ENCODE measurements at places on chromosomes 5 and 9.

- DNase-seq = peak; percentile 66
Measured at GRCh38 chr9:22813529-22813928, 366.9 kb downstream of the DMRTA1 start.

- no peak for DNase-seq
Measured at GRCh38 chr5:186091-187041, 4.9 kb upstream of the LRRC14B start.

DNA sequence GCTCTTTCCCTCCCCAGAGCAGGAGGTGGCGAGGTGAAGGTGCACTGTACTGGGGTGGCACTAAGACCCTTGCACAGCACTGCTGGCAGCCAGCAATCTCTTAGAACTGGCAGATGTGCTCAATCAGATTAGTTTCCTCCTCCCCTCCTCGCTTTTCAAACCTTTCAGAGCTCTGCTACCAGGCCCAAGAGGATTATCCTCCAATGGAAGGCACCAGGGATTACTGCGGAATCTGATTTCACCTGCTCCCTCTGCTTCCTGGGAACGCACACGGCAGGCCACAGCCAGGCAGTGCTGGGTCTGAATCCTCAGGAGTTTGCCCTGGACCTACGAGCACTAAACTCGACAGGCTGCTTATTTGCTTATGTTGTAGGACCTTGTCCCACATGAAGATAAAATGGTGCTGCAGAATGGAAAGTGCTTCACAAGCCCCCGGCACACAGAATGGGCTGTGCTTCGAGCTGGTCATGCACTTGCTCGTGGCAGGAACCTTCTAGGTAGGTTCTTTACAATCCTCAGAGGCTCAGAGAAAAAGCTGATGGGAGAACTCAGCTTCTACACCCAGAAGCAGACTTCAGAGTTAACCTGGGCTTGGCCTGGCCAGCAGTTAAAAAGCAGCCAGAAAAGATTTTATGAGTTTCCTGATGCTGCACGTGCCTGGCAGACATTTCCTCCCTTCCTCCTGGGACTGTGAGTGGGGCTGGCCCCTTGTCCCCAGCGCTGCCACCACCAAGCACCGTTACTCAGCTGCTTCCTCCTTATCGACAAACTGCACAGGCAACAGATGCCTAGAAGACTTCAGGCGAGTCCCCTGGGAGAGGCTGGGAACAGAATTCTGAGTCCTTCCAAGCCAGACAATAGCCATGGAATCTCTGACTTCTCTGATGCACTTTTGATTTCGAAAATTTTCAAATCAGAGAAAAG, 33.1 kb downstream of the FABP6 start:
- no peak for DNase-seq

DNA sequence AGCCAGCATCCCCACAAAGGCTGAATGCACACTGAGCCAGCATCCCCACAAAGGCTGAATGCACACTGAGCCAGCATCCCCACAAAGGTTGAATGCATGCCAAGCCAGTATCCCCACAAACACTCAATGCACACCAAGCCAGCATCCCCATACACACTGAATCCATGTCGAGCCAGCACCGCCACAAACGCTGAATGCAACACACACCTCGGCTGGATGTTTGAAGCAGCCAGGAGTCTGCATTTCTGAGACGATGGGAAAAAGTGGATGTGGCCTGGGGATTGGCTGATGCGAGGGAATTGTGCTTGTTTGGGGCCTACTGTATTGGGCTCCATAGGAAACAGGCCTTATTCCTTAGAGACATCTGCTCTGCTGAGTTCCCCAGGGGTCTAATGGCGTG, 30.9 kb upstream of the CEP72 start:
- no peak for DNase-seq

DNA sequence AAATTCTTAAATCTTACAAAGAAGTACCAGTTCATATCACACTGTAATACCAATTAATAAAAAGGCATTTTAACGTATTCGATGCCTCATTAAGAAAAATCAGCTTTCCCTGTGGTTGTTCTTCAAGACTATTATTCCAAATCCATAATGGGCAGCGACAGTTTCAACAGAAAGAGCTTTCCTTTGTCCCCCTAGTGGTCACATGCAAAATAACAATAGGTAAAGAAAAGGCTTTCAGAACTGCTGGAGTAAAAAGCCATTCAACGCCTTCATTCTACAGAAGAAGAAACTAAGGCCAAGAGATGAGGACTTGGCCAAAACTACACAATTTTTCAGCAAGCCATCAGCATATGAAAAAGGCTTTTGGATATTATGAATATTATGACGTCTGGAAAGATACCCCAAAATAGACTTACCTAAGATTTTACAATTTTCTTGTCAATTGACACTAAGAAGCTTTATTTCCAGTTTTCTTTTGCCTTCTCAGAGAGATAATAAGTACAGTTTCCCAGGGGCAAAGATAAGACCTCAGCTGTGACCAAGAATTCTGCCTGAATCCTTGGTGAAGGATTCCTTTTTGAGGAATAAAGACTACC, 6.7 kb upstream of the CDH6 start:
- peak; percentile 56 for DNase-seq

DNA sequence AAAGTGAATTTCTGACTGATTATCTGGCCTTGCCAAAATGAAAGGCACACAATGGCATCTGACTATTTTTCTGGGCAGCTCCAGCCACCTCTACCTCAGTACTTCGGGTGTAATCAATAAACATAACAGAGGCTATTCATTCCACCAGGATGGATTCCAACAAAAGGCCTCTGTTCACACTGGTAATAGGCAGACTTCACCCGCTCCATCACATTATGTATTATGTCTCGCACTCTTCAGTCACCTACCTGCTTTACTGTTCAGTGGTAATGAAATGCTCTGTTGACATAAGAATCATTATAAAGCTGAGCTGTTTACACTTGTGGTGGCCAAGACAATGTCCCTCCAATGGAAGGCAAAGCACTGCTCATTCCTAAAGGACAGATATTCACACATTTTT, 1333.7 kb upstream of the WWC1 start:
- no peak for DNase-seq

GRCh38 chr5:87156631-87157030, 111.1 kb upstream of the RASA1 start:
- no peak for DNase-seq

- DNase-seq = no peak
Measured at GRCh38 chr5:28448791-28449190, 1410.4 kb upstream of the CDH9 start.

- DNase-seq = no peak
Measured at GRCh38 chr5:40389591-40389990, 290.1 kb upstream of the PTGER4 start.

DNA sequence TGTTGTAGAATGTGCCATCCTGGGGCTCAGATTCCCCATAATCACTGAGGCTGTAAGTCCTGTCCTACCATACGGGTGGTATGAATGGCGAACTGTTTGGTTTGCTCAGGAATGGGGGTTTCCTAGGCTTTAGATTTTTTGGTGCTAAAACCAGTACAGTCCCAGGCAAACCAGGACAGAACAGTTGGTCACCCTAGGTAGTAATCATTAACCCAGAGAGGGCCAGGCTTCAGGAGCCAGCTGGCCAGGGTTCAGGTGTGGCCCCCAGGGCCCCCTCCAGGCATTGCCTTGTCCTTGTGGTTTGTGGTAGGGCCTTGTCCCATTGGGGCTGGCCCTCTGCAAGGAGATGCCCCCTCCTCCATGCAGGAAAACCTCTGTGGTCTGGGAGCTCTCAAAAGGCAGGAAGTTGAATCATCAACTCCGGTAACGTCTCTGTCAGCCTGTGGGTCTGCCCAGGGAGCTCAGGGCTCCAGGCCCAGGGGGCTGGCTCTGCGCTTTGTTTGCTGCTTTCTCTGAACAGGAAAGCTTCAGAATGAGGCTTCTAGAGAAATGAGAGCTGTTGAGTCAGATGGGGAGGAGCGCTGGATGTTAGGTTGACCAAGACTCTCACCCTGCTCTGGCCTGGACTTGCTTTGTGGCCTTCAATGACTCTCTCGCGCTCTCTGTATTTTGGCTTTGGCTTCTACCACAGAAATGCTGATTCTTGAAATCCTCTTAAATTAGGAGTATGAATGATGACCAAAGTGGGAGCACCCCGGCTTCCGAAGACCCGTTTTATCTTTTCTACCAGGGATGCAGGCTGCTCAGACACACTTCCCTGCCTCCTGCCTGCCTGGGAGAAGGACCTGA, 22.2 kb upstream of the JADE2 start:
- peak; percentile 78 for DNase-seq

DNA sequence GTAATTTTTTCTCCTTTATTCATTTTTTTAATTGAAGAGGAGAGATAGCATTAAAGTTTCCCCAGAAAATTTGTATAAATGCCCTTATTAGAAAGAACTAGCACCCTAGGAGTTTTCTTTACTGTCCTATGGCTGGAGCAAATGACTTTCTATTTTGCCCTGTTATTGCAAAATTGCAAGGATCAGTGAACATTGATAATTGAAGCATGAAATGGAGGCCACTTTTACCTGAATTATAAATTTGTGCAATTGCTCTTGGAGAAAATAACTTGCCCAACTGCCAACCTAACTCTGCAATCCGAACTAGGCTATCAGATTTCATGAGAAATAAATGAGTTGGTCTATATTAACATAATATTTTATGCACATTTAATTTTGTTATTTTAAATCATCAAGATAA, 111.9 kb downstream of the MTRR start:
- no peak for DNase-seq

- no peak for DNase-seq
Measured at GRCh38 chr5:19975795-19976194, 12.2 kb downstream of the CDH18 start.

- DNase-seq = no peak
Measured at GRCh38 chr9:99436616-99437015, 214.5 kb downstream of the SEC61B start.

DNA sequence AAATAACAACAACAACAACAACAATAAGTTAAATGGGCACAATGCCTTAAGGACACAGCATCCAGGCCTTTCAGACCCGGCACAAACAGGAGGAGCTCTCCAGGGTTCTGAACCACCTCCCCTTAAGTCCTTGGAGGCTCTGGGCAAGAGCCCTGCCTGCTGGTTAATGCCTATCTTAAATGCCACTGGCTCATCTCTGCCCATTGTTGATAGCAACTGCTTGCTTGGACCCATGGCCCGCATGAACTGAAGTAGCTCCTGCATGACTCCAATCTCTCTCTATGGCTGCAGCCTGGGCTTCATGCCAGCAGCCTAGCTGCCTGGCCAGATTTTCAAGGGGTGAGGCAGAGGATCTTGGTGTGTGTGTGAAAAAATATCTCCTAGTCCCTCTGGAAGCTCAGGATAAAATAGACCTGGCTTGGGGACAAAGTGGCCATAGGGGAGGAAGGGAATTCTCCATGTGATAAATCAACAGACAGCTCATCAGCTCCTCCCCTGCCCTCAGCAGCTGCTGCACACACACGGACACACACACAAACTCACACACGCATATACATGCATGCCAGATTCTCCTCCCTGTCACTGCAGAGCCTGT, 27.4 kb downstream of the FAM219A start:
- DNase-seq = peak; percentile 65

DNA sequence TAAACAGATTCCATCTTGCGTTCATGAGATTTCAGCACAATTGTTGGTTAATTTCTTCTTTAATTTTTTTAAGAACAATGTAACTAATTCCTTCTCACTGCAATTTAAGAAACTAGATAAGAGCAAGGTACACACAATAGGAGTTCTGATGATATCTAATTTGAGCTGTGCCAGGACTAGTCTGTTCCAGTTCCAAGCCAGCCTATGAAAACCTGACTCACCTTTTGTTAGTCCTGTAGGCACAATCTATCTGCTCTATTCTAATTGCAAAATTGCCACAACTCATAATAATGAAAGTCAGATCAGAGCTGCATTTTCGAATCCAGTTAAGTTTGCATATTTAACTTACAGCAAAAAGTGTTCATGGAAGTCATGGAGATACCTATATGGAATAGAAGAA, 494.1 kb upstream of the TUSC1 start:
- DNase-seq = no peak

- peak; percentile 96 for DNase-seq
Measured at GRCh38 chr5:142293486-142293885, 31.3 kb downstream of the SPRY4 start.

DNA sequence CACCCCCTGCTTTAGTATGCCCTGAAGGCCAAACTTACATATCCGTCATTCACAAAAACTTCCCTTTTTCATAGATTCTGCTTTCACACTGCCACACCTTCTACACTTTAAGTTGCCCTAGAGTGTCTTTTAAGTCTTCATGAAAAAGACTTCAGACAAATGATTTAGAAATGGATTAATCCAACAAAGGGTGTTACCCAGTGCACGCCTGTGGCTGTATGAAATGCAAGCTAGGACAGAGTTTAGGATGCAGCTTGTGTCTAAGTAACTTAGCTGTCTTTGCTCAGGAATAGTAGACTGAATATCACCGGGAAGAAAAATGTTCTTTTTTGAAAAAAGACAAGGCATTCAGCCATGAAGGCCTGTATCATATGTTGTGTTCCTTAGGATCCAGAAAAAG, 210.0 kb downstream of the MPDZ start:
- DNase-seq = no peak

GRCh38 chr5:131966551-131966950, 21.1 kb upstream of the MEIKIN start:
- DNase-seq = no peak

- DNase-seq = no peak
Measured at GRCh38 chr9:90219548-90220118, 423.0 kb downstream of the DIRAS2 start.

DNA sequence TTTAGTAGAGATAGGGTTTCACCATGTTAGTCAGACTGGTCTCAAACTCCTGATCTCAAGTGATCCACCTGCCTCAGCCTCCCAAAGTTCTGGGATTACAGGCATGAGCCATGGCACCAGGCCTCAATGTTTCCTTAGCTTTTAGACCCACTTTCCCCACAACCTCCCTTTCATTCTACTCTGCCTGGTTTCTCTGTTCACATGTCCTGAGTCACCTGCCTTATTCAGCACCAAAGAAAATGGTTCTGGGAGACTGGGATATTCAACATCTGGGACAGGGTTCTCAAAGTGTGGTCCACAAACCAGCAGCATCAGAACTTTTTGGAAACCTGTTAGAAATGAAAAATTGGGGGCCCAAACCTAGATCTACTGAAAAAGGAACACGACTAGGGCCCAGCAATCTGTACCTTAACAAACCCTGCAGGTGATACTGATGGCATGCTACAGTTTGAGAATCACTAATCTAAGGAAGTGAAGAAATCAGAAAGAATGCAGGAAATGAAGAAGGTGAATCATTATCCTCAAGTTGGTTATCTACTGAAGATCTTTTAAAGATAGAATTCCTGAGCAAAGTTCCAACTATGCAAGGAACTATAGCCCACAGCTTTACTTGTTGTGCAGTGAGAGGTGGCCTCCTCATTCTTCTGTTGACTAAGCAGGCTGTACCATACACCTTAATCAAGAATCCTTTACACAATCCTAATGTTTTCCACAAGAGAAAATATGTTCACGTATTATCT, 51.8 kb upstream of the CTNNAL1 start:
- DNase-seq = peak; percentile 44

All from RKO (cell line).